ENCODE measurements at places on chromosomes 11 and 22.

GRCh38 chr22:24411256-24412004, 16.0 kb upstream of the ADORA2A start:
- DNase-seq: no peak

- peak; percentile 55 for DNase-seq
Measured at GRCh38 chr11:106087815-106088435, 10.5 kb downstream of the AASDHPPT start.

DNA sequence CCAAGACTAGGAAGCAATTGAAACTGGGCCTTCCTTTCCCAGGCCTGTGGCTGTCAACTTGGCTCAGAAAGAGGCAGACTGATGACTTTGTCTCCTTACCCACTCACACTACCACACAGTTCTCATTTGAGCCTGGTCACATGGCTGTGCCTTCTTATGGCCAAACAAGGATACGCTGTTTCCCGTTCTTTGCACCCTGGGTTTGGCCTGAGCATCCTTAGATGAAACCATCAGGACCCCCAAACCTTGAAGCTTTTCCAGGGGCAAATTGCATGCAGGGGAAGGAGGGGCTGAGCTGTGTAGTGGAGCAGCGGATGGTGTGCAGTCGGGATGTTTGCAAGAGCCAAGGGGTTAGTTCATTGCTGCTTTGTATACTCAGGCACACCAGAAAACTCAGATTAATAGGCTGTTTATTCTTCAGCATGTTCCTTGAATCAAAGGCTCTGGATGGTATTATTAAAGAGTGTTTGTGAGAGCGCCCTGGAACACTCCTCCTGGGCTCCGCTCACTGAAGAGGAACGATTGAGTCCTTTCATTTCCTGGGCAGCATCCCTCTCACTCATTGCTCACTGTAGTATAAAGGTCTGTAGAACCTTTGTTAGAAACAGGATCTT, 69.8 kb downstream of the ARFGAP2 start:
- DNase-seq: no peak

- DNase-seq: no peak
Measured at GRCh38 chr22:29964776-29965175, 81.8 kb downstream of the MTMR3 start.

GRCh38 chr11:121741351-121741760, 288.6 kb upstream of the SORL1-AS1 start:
- no peak for DNase-seq

Measured in stimulated activated CD4-positive, alpha-beta T cell treated with anti-CD3 and anti-CD28 coated beads, Interleukin-15, amount 100 ng/mL, for 24 hours (primary cell).